Stimulated activated CD8-positive, alpha-beta memory T cell treated with anti-CD3 and anti-CD28 coated beads, Interleukin-2, amount 100 ng/mL, for 48 hours (primary cell): ENCODE measurements at places on chromosomes 7 and 10.

DNA sequence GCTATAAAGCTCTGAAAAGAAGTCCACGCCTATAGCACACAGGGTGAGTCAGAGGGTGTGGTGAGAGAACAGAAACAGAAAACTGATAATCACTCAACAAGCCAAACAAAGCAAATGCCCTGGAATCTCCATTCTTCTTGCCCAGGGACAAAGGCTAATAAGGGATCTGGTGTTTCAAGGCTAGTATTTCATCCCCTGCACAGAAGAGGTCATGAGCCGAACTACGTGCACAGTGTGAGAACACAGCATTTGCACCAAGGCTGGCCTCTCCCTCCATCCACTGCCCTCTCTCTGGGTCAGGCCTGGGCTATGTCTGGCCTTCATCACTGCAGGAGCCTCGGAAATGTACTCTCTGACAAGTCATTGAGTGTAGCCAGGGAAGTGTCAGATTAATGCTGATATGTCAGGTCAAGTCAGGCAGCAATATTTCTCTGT is 42.7 kb downstream of the PRR15 start:
- no peak for DNase-seq

GRCh38 chr10:127407551-127407950 is 141.6 kb upstream of the NPS start:
- no peak for DNase-seq

DNA sequence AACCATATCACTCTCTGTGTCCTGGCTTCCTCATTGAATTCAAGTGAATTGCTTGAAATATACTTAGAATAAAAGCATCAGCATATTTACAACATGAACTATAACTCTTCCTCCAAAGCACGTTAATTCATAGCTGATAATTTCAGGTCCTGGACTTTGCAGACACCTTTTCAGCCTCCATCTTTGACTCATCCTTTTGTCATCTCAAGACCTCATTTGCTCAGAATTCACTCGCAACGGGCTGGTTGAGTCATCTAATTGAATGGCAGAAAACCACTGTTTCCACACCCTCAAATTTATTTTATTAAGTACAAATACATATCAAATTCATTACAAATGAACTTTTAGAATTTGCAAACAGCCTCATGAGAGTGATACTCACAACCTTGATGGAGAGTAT is 545.7 kb downstream of the GATA3 start:
- DNase-seq, result no peak

- no peak for DNase-seq
Measured at GRCh38 chr10:97685395-97685958, 1.6 kb downstream of the AVPI1 start.

DNA sequence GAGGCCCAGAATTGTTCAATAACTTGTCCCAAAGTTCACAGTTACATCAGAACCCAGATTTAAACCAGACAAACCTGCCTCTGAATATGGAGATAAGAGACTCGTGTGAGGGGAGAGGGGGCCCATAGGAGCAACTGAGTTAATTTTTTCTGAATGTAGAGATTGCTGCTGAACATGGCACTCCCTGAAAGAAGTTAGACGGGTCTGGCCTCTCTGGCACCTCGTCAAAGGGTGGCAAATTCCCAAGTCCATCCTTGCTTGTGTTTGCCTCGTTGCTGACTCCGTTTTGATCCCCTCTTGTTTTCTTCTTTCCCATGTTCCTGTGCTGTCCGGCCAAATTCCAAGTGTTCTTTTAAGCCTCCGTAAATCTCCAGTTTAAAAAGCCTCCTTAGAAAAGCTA is 35.2 kb upstream of the YAE1 start:
- DNase-seq, result no peak

DNA sequence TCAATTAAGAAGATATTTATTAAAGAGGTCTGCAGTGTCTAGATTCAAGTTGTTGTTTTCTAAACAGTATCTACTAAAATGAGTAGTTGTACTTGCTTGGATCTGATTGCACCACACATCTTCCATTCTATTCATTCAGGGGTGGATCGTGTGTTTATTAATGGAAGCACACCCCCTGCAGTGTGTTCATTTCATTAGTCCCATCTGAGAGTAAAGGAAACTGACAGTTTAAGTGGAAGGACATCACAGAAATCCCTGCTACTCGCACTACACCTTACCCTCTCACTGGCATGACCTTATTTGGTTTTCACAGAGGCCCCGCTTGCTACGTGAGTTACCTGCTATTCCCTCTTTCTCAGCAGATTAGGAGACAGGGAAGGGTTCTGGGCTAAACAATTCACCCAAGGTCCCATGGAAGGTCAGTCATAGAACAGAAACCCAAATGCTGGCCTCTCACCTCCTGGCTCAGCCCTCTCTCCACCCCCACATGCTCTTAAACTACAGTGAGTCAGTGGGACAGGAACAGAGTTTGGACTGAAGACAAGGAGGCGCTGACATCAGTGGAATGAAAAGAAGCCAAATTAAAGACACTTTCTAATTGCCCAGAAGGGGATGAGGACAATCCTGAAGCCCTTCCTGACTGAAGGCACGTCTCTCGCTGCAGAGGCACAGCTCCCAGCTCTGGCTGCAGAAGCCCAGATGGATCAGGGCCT is 369.2 kb upstream of the NRP1 start:
- no peak for DNase-seq

GRCh38 chr7:112669306-112669705 is 120.9 kb downstream of the TMEM168 start:
- no peak for DNase-seq

- DNase-seq, result no peak
Measured at GRCh38 chr10:104307576-104308438, 30.5 kb downstream of the ITPRIP start.

DNA sequence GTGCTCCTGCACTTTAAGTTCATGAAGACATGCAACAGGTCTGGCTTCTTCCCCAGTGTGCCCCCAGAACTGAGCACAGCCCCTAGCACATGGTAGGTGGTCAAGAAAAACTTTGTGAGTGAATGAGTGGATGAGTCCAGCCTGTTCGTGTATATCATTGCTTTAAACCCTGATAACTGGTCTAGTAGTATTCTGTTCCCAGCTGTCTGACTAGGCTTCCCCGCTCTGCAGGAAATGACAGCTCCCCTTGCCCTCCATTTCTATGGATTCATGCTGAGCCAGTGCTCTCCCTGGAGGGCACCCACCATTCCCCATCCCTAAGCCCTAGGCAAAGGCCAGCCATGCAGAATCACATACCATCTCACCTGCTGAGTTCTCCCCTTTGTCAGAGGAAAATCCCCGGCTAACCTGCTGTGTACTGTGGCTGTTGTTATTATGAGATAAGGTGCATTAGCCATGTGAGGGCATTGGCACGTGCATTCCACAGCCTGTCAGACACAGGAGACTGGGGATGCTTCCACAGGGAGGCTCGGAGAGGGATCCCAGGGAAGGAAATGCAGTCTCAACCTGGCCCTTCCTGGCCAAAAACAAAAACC is 698.9 kb downstream of the GRID1 start:
- no peak for DNase-seq

GRCh38 chr10:123993534-123994416 is 99.6 kb downstream of the CHST15 start:
- DNase-seq, result no peak
